ENCODE measurements at places on chromosomes 5 and 9.

DNA sequence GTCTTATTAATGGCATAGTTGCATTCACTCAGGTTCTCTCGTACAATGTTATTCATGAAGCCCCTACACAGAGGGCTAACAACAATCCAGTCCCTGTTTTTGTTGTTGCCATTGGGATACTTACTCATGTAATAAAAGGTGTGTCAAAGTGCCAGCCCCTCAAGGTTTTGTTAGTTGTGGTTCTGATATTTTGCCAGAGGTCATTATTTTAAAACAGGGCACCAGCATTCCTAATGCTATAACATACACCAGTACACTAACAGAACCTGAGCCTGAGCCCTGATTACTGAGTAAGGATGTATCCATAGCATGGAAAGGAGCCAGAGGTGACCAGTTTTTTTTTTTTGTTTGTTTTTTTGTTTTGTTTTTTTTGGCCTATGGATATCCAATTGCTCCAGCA, 50.2 kb downstream of the SMC2 start:
- DNase-seq: no peak

- peak; percentile 31 for DNase-seq
Measured at GRCh38 chr9:117763314-117763713, 59.1 kb downstream of the TLR4 start.

DNA sequence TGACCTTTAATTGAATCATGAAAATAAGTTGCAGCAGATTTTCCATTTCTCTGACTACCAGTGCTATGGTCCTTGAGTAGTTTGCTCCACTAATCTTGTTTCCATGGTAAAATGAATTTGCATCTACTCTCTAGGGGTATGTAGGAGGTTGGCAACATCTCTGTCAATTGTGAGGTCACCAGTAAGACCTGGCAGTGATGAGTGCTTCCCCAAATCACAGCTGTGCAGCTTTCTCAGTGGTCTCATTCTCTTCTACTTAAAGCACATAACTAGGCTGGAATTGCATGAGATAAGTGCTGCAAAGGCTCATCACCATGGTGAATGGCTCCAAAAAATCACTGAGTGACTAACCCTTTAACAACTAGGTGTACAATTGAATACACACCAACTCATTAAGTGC, 36.3 kb downstream of the ADAMTS19 start:
- no peak for DNase-seq

DNA sequence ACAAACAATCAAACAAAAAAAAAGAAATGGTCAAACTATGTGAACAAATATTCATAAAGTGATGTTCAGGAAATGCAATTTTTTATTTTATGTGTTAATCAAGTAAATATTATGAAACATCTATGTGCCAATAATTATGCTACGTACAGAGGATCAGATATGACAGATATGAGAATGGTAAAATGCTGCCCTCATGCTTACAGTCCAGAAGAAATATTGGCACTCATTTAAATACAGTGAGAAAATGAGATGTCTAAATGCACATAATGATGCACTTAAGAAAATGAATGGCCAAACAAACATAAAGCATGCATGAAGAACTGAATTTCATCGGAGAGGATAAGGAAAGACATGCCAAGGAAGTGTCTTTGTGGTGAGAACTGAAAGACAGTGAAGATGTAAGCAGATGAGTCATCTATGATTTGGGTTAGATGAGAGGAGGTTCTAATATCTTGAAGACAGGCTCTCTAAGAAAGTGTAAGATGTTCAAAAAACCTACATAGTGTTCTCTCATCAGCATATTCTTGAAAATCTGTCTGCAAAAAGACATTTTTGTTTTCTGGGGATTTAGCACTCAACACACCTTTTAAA, 1231.1 kb upstream of the ACO1 start:
- peak; percentile 5 for DNase-seq

DNA sequence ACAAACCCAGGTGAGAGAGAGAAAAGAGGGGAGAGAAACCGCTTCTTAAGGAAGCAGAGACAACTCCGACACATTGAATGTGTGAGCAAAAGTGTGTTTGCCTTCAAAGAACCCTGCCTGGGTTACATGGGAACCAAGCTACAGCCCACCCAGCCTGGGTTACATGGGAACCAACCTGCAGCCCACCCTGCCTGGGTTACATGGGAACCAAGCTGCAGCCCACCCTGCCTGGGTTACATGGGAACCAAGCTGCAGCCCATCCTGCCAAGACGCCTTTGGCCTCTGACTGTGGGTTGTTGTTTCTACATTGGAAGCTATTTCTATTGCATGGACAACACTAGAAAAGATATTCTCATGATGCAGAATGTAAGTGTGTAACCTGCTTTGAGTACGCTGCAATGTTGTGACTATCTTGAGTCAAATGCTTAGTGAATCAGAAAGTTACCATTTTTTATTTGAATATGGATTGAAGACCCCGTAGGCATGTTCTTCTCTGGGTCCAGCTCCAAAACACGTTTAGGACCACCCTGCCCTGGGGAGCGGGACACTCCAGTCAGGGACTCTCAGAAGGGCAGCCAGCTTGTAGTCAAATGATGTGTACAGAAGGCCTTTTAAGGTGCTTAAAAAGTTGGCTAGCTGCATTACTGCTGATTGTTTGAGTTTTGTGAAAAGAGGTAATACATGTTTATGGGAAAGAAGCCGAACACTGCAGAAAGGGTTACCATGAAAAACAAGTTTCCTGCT, 39.1 kb upstream of the UNC5A start:
- DNase-seq: no peak

DNA sequence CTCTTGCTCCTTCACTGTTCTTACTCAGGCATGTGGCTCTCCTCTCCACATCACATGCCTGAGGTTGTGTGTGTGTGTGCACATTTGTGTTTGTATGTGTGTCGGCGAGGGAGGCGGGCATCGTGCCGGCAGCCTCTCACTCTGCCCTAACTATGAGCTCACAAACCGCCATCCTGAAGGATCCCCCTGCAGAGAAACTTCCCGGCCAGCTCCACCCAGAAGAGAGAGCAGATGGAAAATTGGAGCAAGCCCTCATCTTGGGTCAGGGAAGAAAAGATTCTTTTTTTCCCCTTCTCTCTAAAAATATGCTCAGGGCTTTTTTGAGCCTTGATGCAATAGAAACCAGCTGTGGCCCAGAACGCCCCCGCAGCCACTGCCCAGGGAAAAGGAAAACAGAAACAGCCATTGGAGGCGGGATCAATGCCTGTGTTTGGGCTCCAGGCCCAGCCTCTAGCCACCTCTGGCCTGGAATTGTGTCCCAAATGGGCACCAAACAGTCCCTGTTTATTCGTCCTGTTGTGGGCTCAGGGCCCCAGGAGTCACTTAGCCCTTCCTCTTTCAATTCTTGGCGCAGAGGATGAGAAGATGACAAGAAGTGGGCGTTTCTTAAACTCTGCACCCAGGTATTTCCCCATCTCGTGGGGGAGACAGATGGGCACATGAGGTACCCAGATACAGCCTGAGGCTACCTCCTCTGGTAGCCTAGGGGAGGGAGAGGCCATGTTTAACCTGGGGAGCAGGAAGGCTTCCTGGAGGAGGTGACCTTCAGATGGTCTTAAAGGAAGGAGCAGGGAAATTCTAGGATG, 151.5 kb downstream of the RGS3 start:
- peak; percentile 77 for DNase-seq

- no peak for DNase-seq
Measured at GRCh38 chr9:104110509-104110908, 16.4 kb downstream of the SMC2 start.
